ENCODE measurements at places on chromosomes 2 and 18. TPM values are rescaled to one million over a fixed set of nuclear protein-coding genes. Genes with fewer than 3 reads are reported as not detected.

- DNase-seq = no peak
Observed at GRCh38 chr2:236813766-236814165, 244.1 kb downstream of the ACKR3 start.

Gene ATP6V1C2
- 0.14 TPM for total RNA-seq

Gene SLC4A5
- total RNA-seq = 0.41 TPM

DNA sequence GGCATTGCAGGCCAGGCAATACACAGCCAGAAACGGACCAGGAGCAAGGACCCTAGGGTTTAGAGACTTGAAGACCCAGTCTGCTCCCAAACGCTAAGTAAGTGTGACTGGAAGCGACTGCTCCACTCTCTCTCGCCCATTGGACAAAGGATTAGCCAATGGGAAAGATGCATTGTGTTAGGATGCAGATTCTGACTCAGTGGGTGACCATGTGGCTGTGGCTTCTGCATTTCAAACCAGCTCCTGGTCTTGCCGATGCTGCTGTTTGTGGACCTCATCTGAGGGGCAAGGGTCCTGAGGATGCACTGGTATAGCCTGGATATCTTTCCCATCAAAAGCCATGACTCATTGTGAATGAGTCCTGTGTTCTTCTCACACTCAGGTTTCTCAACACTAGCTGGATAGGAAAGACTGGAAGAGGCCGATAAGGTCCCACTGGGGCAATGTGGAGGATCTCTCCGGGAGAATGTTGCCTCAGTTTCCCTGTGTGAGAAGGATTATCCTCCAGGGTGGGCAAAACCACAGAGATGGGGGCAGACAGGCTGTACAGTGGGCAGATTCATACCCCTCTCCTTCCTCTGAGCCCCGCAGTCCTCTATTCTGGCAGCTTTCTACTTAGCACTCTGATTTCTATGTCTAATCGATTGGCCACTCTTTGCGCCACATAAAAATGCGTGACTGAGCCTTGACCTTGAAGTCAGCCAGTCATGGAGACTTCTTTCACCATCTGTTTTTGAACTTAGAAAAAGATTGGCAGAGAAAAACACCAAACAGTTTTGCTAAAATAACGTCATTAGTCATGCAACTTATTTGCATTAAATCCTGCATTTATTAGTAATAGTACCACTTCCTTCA lies 257.1 kb downstream of the PRKCE start:
- DNase-seq = no peak

GRCh38 chr2:214410128-214410775 lies 602 bp upstream of the VWC2L start:
- DNase-seq = no peak

Gene GALNT5
- 2.2 TPM for total RNA-seq

GRCh38 chr2:46196871-46197462 lies 100.2 kb upstream of the EPAS1 start:
- no peak for DNase-seq

GRCh38 chr2:96098900-96099590 lies 17.3 kb downstream of the ADRA2B start:
- DNase-seq = no peak

- no peak for DNase-seq
Observed at GRCh38 chr2:113021312-113021711, 16.1 kb downstream of the IL36A start.

GRCh38 chr2:84427235-84428138 lies 31.6 kb downstream of the SUCLG1 start:
- peak; percentile 67 for DNase-seq

GRCh38 chr2:50102383-50102782 lies 929.5 kb downstream of the NRXN1 start:
- DNase-seq = no peak

Gene CKAP2L
- total RNA-seq = 2.1 TPM

DNA sequence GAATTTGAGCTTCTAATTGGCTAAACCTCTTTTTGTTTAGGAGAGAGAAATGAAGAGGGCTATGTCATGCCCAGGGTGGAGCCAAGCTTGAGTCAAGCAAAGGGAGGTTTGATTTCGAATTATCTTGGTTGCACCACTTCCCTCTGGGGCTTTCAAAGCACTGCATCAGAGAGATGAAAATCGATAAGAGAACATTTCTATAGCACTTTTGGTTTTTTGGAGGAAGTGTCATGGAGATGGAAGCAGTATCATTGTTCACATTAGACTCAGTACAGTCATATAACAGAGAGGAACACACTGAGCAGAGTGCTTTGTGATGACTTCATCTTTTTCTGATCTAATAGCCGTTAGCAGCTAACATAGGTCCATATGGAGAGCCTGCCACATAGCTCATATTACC lies 120.3 kb upstream of the UXS1 start:
- DNase-seq = no peak

Gene SULT1C2
- total RNA-seq = not detected

Gene REG3A
- total RNA-seq = not detected

DNA sequence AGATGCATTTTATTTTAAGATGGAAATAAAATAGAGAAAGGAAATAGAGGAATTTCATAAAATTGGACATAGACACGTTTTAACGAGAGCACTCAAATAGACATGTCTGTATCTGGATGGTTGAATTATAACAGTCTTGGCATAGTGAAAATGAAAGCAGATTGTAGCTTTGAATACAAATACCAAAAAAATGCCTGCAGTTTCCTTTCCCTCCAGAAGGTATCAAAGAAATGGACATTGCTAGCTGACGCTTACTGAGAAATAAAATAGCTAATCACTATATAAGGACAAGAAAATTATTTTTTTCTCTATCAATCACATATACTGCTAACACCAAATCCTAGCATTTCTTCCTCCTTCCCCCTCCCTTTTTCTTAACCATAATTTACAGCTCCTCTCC lies 11.4 kb upstream of the MAPRE2 start:
- DNase-seq = no peak
